PC-9 (cell line): ENCODE measurements at places on chromosomes 4 and X. TPM values are rescaled to one million over a fixed set of nuclear protein-coding genes. Genes with fewer than 3 reads are reported as not detected.
A peak's percentile ranks its signal among the peaks of the same experiment; 100 is the strongest.

The TREX2 gene
- 2.0 and 2.3 TPM in 2 replicates for total RNA-seq

The TCP11X2 gene
- total RNA-seq: not detected in 2 replicates

The FAAH2 gene
- total RNA-seq: 8.2 and 10.4 TPM in 2 replicates

GRCh38 chr4:115365185-115365584, 251.8 kb upstream of the NDST4 start:
- DNase-seq: no peak

GRCh38 chr4:71232846-71233245, 106.0 kb upstream of the SLC4A4 start:
- DNase-seq: no peak

- DNase-seq: no peak
These were observed 91.8 kb downstream of the SHISA3 start for GRCh38 chr4:42489095-42489494.

DNA sequence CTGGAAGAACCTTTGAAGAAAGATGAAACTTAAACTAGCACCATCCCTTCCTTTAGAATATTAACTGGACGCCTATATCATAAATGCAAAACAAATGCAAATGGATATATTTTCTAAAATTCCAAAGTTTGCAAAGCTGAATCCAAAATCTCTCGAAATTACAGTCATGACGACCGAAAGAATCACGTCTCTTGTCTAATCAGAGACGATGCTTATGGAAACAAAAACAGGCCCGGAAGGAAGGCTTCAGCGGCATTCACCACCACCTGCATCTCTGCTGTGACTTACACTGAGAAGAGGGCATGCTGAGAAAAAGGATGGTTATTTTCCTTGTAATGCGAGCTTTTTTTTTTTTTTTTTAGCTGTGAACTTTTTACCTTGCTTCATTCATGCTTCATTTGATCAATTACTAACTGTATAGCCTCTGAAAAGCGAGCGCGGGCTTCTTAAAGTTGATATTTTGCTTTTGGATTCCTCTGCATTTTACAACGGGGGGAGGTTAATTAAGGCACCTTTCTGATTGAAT, 209.3 kb downstream of the SOWAHB start:
- DNase-seq: peak; percentile 67

DNA sequence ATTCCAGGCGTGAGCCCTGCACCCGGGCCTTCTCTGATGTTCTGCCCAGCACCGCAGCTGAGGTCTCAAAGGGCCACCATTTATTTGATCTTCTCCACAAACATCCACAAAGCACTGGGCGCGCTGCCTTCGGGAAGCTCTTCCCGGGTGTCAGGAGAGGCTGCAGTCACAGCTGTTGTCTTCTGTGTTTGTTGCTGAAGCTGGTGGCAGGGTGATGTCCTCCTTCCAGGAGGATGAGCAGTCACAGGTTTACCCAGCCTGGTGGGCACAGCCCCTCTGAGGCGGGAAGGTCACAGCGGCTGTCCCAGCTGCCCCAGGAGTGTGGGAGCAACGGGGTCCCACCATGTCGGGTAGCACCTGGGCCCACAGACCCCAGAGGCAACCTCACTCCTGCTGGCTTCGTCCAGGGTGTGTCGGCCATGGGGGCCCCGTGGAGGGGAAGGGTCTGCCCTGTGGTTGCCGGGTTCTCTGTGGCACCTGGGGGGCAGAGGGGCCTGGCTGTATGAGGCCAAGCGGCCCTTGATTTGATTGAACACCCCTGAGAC, 27.6 kb downstream of the FGFRL1 start:
- no peak for DNase-seq

DNA sequence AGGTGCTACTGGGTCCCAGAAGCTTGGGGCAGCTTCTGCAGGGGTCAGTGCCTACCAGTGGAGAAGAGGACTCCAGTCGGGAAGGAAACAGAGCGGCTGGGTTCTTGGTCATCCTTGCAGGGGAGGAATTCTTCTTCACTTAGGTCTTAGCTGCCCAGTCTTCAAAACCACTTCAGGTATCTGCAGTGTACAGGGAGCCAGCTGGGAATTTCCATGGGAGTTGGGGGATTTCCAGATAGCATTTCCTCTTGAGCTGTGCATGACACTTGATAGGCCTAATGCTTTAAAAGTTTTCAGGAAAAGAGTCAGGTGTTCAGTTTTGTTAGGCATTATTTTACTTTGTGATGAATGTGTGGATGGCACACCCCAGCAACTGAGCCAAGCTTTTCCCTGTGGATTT, 58.1 kb upstream of the ENPP6 start:
- DNase-seq: no peak
